ENCODE measurements at places on chromosomes 6 and 20.

GRCh38 chr6:82555801-82556200, 192.2 kb downstream of the TPBG start:
- DNase-seq = no peak

- no peak for DNase-seq
Observed at GRCh38 chr20:17543531-17544131, 12.5 kb upstream of the BFSP1 start.

DNA sequence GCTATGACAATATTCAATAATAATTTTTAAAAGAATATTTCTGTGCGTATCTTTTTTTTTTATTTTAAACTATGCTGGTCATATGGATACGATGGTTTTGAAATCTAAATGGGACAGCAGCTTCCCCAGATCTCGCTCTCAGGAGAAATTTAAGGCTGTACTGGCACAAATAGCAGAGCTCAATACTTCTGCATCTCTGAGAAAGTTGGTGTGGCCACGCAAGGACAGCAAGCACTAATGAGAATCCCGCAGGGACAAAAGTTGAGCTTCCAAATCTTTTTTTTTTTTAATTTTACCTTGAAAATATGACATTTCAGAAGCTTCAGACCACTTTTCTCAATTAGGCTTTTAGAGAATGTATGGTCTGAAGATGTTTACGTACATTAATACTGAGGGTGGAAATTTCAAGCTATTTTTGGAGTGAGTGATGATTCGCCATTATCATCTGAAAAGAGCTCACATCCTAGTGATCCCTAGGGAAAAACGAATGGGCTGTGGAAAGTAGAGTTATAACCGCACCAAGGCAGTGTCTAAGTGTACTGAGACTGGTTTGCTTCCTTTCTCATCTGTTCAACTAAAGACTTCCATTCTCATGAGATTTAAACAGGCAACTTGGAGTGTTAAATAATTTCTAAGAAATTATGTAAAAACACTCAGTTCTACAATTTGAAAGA, 840.0 kb downstream of the C6orf118 start:
- no peak for DNase-seq

DNA sequence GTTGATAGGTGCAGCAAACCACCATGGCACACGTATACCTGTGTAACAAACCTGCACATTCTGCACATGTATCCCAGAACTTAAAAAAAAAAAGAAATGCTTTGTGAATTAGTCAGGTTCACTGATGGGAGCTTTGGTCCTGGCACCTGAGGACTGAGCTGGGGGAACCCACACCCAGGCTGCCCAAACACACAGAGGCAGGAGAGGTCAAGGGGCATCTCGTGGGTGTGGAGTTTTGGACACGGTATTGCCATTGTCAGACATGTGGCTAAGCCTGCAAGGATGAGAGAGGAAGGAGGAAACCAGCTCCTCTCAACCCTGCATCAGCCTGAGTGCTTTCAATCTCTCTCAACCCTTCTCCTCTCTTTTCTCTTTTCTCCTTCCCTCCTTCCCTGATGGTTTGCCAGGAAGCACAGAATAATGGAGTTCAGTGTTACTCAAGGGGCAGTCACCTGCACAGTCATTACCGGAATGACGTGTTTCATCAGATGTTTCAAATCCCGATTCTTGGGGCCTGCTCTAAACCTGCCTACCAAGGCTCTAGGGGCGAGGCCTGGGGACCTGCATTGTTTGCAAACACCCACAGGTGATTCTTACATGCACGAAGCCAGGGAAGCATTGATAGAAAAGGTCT, 89.9 kb upstream of the NEDD9 start:
- DNase-seq = no peak

DNA sequence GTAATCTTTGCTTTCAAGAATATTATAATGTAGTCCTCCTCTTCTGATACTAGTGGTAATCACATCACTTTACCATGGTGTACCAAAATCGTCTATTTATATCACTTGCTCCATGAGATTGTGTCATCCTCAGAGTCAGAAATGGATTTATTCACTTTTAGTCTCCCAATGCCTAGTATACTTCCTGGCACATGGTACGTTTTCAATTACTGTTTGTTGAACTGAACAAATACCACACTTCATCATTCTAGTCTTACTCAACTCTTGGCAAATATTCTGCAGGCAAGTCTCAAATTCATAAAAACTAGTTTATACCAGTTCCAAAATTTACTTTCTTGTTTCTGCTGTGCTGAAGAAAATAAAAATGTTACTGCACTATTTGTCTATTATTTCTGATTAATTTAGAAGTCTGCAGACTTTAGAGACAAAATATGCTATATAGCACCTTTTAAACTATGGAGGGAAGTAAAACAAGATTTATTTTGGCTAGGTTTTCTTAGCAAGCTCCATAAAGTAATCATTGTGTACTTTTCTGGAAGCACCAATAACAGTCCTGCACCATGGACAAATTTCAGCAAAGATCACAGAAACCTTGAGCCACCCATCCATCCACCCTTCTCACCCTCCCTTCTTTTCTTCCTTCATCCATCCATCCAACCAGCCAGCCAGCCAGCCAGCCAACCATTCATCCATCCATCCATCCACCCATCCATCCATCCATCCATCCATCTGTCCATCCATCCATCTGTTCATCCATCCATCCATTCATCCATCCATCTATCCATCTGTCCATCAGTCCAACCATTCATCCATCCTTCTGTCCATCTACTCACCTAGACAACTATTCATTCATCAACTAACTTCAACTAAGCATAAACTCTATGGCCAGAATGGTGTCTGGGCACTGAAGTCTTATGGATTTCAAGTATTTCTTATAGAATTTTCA, 102.1 kb upstream of the STMND1 start:
- no peak for DNase-seq

- DNase-seq = peak; percentile 66
Observed at GRCh38 chr6:42746463-42747391, 824 bp upstream of the TBCC start.

GRCh38 chr6:137193256-137194070, 20.0 kb upstream of the IL22RA2 start:
- no peak for DNase-seq

DNA sequence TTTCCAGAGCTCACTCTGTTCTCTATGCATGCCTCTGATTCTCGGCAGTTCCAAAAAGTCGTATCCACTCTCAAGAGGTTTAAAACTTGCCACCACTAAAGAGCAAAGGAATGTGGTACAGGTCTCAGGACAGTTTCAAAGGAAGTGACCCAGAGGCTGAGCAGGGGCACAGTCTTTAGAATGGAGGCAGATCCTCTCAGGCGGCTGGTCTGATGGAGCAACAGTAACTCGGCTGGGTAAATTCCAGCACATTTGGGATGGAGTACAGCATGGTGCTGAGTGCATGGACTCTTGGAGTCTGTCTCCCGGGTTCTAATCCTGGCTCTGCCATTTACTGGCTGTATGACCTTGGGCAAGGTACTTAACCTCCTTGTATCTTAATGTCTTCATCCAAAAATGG, 88.1 kb upstream of the BACH2 start:
- DNase-seq = no peak

- DNase-seq = no peak
Observed at GRCh38 chr20:60804918-60805630, 447.0 kb upstream of the CDH4 start.

- DNase-seq = no peak
Observed at GRCh38 chr6:45026003-45026516, 302.1 kb upstream of the RUNX2 start.

- DNase-seq = no peak
Observed at GRCh38 chr20:46213946-46214823, 94.1 kb downstream of the CDH22 start.

GRCh38 chr20:38420388-38421085, 14.6 kb downstream of the SNHG17 start:
- DNase-seq = no peak

DNA sequence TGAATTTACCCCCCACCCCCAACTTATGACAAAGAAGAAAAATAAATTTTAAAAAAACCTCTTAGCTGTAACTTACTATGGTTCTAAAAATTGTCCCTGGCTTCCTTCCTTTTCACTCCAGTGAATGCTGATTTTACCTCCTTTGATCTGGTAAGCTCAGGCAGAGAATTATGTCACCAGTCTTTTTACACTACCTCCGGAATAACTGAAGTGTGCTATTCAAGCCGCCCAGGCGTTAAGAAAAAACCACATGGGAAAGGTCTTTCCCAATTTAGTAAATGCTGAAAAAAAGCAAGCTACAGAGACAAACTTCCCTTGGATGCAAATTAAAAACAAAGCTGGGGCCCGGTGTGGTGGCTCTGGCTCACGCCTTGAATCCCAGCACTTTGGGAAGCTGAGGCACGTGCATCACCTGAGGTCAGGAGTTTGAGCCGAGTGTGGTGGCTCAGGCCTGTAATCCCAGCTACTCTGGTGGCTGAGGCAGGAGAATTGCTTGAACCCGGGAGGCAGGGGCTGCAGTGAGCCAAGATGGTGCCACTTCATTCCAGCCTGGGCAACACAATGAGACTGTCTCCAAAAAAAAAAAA, 12.4 kb downstream of the SNX5 start:
- no peak for DNase-seq

DNA sequence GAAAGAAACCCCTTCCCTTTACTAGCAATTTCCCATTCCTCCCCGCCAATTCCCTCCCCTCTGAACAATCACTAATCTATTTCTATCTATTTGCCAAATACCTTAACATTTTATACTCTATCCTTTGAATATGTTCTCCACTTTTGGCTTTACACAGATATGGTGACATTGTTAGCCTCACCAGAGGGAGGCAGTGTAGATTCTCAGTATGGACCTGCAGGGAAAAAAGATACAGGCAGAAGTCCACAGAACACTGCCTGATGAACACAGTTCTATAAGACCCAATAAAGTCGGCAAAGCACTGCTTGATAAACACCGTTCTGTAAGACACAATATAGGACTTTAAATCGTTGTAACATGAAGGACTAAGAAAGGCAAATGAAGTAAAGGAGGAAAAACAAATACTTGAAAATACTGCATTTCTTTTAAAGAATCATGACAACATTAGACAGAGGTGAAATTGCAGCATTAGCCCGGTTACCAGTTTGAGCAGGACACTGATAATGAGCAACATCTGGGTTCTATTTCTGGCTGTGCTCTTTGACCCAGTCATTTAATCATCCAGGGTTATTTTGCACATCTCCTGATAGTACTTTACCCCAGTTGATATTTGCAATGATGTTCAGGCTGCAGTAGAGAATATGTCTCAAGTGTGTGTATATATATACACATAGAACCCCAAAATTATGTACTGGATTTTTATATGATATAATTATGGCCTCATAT, 296.8 kb downstream of the UTRN start:
- no peak for DNase-seq

- DNase-seq = no peak
Observed at GRCh38 chr6:144217264-144217663, 66.9 kb downstream of the STX11 start.

DNA sequence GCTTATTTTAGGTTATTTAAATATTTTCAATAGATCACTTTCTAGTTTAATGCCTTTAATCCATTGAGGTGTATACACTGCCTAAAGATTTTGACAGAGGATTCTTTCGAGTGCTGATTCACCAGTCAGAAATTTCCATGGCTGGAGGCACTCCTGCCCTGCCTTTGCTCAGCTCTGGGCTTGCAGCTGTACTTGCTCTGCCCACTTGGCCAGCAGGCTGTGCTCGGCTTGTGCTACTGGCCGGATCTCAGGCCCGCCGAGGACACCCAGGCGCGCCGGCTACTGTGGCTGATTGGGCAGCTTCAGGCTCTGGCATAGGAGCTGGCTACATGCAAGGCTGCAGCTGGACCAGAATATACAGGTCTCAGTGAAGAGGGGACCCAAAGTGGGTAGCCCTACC, 675.1 kb upstream of the MMS22L start:
- no peak for DNase-seq

GRCh38 chr6:100366419-100366818, 98.3 kb downstream of the SIM1 start:
- no peak for DNase-seq

DNA sequence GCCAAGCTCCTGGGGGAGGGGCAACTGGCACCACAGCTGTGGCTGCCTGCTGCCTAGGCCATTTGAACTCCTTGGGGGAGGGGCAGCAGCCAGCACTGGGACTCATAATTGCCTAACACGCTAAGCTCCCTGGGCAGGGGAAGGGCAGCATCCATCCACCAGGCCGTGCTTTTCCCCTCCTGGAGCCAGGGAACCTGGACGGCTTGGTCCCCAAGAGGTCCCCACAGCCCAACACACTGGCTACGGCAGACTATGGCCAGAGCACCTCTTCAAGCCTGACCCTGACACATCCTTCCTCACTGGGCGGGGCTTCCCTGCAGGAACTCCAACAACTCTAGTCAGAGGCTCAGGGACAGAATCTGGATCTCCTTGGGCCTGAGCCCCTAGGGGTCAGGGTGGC, 269.4 kb downstream of the RNF144B start:
- no peak for DNase-seq

DNA sequence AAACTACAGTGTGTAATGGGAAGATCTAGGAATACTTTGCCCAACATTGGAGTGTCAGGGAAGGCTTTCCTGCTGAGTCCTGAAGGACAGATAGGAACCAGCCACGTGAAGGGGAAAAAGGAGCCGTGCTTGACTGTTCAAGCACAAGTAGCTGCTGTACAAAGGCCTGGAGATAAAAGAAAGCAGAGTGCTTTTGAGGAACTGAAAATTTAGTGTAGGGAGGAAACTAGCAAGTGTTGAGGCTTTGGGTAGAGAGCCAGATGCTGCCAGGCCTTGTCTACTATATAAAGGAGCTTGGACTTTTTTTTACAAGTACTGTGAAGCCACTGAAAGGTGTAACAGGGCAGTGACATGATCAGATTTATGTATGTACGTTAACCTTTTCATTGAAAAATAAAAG, 39.0 kb downstream of the DSE start:
- DNase-seq = no peak

GRCh38 chr6:31905041-31905440, 3.2 kb upstream of the ZBTB12 start:
- DNase-seq = no peak

GRCh38 chr20:44008806-44009678, 94.4 kb downstream of the TOX2 start:
- DNase-seq = no peak

GRCh38 chr6:92460133-92460532, 959.2 kb downstream of the EPHA7 start:
- DNase-seq = no peak

DNA sequence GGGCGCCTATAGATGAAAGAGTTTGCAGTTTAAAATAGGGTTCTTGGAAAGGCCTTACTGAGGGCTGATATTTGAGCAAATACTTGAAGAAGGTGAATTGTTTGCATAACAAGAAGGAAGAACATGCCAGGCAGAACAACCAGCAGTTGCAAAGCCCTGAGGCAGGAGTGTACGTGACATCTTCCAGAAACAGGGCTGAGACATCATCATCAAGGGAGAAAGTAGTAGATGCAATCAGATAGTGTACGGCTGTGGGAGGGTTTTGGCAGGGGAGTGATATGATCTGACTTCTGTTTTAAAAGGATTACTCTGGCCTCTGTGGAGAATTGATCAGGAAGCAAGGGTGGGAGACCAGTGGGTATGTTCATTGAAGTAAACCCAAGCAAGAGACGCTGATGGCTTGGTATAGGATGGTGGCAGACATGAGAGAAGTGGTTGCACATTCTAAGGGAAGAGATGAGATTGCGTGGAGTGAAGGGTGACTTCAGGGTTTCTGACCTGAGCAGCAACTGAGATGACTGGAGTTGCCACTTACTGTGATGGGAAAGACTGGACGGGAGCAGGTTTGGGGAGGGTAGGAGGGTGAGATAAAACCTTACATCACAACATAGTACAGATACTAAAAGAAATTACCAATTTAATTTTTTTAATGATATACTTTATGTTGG, 28.8 kb downstream of the RIOK1 start:
- DNase-seq = no peak
